Epithelial cell of umbilical artery (primary cell): ENCODE measurements at places on chromosomes 16 and 17. TPM values are rescaled to one million over a fixed set of nuclear protein-coding genes. Genes with fewer than 3 reads are reported as not detected.

KCNH6 gene
- total RNA-seq: under 0.01 TPM in 1 of 2 replicates, not detected in the other

DNASE1L2 gene
- total RNA-seq: 0.97 and 1.4 TPM in 2 replicates

CHST5 gene
- total RNA-seq: not detected in 2 replicates

EME1 gene
- 2.6 and 6.4 TPM in 2 replicates for total RNA-seq
